Mammary epithelial cell (primary cell): ENCODE measurements at places on chromosomes 12 and 14.

DNA sequence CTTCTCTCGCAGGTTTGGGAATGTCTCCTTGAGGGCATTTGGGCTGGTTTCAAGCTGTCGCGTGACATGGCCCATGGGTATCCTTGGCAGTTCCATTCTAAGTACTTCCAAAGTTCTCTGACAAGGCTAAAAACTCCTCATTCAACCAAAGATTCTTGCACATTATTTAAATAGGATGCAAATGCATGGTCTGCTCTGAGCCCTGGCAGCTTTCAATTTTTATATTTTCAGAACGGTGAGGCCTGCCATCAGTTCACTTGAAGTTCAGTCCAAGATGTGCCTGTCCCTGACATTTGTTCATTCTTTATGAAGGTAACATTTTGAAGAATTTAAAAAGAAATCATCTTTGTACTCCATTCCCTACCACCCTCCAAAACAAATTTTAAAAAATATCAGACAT lies 160.0 kb downstream of the KCNA5 start:
- no peak for DNase-seq

DNA sequence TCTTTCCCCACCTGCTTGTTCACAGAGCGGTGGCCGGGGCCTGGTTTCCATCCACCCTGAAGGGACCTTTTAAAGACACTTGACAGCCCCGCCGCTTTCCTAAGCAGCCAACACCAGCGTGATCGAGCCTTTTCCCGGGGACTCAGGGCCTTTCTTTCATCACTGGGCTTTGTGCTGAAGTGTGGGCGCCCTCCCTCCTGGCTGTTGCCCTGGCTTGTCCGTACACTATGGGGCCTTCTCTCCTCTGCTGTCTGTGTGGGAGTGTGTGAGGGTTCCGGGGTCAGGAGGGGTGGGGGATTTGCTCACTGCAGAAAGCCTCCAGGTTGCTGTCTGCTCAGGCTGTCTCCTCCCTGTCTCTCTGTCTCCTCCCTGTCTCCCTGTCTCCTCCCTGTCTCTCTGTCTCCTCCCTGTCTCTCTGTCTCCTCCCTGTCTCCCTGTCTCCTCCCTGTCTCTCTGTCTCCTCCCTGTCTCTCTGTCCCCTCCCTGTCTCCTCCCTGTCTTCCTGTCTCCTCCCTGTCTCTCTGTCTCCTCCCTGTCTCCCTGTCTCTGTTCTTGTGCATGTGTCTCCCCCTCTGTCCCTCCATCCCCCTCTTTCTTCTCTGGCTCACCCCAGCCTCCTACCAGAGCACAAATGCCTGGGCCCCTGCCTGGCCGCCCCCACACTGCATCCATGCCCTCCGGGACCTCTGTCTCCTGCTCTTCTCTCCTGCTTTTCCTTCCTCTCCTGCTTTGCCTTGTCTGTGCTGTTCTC lies 64.7 kb downstream of the CCDC92 start:
- DNase-seq: peak; percentile 47

- no peak for DNase-seq
Measured at GRCh38 chr14:21068521-21069387, 1.4 kb upstream of the ARHGEF40 start.

GRCh38 chr14:80477388-80478160 lies 266.3 kb upstream of the DIO2 start:
- peak; percentile 4 for DNase-seq

GRCh38 chr14:99630202-99630601 lies 14.7 kb upstream of the HHIPL1 start:
- no peak for DNase-seq

DNA sequence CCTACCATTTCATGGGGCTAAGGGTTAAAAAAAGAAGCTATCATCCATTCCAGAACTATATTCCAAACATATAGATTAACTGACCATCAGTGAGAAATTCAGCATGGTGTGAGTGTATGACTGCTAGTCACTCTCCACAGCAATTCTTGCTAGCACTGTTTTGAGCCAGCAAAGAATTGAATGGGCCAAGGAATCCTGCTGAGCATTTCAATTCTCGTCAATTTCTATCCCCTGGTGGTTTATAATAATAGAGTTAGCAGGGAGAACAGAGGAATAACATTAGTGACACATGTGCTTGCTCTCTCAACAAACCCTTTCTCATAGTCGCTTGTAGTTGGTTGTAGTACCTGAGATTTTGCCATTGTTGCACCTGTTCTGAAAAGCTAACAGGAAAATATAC lies 7.2 kb downstream of the MBIP start:
- no peak for DNase-seq

GRCh38 chr12:120903412-120904196 lies 554 bp downstream of the SPPL3 start:
- peak; percentile 75 for DNase-seq

DNA sequence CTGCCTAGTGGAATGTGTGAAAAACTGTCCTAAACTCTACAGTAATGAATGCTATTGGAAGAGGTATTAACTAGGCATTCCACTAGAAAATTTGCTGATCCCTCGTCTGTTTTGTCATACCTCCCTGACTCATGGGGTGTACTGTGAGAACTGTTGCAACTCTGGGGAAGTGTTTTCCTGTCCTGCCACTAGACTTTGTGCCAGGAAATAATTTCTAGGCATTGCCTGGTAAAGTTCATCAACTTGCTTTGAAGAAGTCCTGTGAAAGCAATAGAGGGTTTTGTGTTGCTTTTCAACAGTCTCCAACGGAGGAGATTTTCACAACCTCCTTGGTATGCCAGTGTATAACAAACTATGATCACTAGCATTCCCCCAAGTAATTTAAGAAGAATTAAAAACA lies 139.9 kb downstream of the AKAP6 start:
- peak; percentile 80 for DNase-seq

DNA sequence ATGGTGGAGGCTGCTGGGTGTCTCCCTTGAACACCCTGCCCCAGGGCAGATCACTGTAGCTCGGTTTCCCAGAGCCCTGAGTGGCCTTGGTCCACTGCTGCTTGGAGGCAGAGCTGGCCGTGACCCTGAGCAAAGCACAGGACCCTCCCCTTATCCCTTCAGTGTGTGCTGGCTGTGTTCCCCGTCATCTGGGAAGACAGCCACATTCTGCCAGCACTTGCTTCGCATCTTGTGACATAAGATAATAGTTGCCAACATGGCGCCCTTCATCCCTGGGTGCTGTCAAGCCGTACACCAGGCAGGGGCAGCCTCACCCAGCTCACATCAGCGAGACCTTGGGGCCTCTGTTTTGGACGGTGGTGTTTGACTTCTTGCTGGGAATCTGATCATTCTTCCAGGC lies 12.1 kb upstream of the ALDH2 start:
- no peak for DNase-seq

GRCh38 chr14:46368275-46368674 lies 283.3 kb downstream of the RPL10L start:
- no peak for DNase-seq

GRCh38 chr14:52248057-52248456 lies 19.4 kb upstream of the PTGDR start:
- DNase-seq: no peak

- DNase-seq: no peak
Measured at GRCh38 chr12:24173067-24173466, 223.6 kb upstream of the SOX5 start.

- no peak for DNase-seq
Measured at GRCh38 chr14:71713016-71713415, 219.2 kb upstream of the RGS6 start.

DNA sequence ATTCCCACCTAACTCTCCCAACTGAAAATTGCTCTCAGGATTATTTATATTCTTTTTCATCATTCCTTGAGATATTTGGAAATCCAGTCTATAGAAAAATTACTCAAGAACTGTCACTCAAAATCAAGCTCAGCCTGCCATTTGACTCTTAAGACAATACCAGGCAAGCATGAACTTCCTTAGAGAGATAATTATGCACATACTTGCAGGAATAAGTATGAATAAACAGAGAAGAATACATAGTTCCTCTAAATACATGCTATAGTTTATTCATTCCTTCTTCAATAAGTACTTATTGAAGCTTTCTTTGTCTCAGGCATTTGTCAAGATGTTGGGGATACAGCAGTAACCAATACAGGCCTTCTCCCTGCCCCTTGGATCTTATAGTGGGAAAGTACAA lies 154.1 kb downstream of the SRGAP1 start:
- DNase-seq: no peak

- no peak for DNase-seq
Measured at GRCh38 chr12:97275256-97275655, 187.3 kb upstream of the RMST start.

DNA sequence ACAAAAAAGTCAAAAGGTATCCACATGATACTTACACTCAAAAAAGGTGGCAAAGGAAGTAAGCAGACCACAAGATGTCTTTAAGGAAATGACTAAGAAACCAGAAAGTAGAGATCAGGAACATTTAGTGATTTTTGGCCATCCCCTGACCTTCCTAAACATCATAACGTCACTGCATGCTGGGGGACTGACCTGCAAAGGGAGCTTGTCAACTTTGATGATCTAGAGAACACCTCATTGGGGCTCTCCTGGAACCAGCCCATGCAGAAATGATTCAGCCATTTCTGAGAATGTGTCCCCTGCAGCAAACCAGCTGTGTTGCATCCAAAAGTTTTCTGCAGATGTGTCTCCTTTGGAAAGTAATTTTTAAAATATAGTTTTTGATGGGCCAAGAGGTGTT lies 152.2 kb upstream of the RASSF8 start:
- peak; percentile 76 for DNase-seq

DNA sequence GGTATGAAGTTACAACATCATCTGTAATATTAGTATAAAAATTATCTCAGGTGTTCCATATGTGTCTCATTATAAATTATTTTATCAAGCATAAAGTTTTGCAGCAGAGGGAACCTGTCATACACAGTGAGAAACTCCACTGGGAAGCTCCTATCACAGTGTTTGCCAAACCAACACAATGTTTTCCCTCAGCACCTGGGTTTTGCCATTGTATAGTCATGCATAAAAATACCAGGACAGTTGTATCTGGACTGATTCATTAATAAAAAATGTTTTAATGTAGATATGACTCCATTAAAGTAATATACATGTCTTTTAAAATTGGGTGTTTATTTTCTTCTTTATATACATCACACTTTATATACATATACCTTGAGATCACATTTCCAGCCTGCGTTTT lies 56.6 kb downstream of the METTL25 start:
- peak; percentile 73 for DNase-seq

- peak; percentile 39 for DNase-seq
Measured at GRCh38 chr12:127280393-127281275, 986.3 kb upstream of the TMEM132C start.

- DNase-seq: no peak
Measured at GRCh38 chr12:16417058-16417457, 69.6 kb downstream of the MGST1 start.
